ENCODE measurements at places on chromosomes 5 and 9.

DNA sequence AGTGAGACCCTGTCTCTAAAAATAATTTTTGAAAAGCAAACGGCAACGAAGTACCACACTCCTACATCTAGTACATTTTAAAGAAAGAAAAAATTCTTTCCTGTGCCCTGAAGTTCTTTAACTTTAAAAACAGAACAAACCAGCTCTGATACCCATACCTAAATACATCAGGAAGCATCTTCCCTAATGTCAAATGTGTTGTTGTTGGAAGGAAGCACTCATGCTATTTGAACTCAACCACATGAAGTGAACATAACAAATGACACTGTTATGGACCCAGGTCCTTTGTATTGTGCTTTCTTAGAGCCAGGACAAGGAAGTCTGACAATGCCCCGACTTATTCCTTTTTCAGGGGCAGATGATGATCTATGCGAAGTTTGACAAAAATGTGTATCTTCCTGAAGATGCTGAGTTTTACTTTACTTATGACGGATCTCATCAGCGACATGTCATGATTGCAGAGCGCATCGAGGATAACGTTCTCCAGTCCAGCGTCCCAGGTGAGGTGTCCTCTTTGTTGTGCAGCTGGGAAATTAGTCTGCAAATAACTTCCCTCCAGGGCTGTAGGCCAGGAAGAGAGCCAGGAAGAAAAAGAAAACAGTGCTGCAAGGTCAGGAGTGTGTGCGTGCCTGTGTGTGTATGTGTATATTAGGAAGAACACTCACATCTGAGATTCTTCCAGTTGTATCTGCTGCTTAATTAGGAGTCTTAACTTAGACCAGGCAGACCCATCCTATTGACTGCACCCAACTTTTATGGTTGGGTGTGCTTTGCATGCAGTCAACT is 123.7 kb downstream of the ARHGEF28 start:
- peak; percentile 27 for DNase-seq

DNA sequence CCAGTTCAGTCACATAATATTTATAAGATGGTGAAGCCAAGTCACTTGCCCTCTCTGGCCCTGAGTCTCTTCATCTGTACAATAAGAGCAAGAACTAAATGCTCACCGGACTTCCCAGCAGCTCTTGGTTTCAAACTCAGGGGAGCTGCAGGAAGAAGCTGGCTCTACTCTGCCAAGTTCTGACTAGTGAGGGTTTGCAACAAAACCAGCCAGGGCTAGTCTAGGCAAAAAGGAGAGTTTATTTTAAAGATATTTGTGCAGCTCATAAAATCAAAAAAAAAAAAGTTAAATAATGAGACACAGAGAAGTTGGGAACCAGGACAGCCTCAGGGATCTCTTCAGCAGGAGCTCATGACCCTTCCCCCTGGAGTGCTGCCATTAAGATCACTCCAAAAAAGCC is 107.3 kb downstream of the DOCK2 start:
- DNase-seq = no peak

- no peak for DNase-seq
These were observed 44.4 kb downstream of the RXRA start for GRCh38 chr9:134370638-134371037.

GRCh38 chr9:123058834-123059233 is 25.4 kb downstream of the GPR21 start:
- no peak for DNase-seq

DNA sequence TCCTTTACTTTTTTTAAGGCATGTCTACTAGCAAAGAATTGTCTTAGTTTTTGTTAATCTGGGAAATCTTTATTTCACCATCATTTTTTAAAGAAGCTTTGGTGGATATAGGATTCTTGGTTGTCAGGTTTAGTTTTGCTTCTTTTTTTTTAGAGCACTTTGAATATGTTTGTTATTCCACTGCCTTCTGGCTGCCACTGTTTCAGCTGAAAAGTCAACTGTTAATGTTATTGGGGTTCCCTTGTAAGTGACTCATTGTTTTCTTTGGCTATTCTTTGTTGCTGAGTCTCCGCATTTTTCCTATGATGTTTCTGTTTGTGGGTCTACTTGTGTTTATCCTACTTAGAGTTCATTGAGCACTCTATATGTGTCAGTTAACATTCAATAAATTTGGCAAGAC is 44.4 kb downstream of the PHAX start:
- DNase-seq = no peak

DNA sequence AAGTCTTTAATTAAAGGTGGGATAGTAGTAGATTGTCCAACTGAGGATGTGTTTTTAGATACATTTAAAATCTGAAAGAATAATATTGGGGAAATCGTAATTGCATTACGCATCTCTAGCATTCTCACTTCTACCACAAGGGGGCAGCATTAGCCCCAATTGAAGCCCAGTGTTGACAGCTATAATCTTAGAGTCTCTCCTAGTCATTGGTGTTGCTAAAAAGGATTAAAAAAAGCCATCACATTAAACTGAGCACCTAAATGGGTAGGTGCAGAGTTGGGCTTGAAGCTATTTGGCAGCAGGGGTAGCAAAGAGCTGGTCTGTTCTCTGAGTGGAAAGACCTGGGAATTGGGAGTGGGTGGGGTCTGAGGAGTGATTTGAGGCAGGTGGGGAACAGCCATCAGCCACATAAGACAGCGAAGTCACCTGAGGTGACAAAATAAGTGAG is 177.2 kb downstream of the OSTF1 start:
- DNase-seq = peak; percentile 44

- DNase-seq = no peak
These were observed 118.3 kb downstream of the SLC1A3 start for GRCh38 chr5:36724467-36725332.

DNA sequence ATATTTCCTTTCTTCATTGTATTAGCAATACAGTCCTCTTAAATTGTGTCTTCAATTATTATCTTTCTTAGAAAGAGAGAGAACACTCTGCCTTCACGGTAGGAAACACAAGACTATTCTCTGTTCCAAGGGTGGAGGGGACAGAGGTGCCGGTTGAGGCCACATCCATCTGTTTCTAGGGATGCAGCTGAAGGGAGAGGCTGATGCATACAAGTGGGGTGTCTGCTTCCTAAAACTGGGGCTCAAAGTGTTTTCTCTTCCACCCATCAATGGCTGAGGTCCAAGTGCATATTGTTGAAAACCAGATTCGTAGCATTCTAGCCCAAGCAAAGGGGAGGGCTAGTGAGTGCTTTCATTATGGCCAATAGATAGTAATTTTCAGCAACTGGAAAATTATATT is 9.5 kb downstream of the IRX2 start:
- DNase-seq = no peak

DNA sequence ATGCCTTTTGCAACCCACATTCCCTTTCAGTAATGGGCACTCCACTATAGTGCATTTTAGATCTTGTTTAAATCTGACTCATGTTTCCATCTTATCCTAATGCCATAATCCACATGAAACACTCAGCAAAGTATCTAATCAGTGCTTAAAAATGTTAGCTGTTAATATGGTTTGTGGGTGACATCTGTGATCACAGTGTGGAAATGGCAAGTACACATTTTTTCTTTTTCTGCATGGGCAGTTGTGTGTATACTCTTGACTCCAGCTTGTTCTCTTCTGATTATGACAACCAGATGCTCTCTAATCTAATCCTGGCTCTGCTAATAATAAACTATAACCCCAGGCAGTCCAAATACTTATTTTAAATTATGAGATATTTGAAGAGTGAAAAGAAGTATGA is 103.3 kb downstream of the EDIL3 start:
- DNase-seq = no peak

- DNase-seq = no peak
These were observed 265.0 kb upstream of the FAM174A start for GRCh38 chr5:100270023-100270771.

- DNase-seq = no peak
These were observed 187.3 kb downstream of the FBN2 start for GRCh38 chr5:128350705-128351104.

DNA sequence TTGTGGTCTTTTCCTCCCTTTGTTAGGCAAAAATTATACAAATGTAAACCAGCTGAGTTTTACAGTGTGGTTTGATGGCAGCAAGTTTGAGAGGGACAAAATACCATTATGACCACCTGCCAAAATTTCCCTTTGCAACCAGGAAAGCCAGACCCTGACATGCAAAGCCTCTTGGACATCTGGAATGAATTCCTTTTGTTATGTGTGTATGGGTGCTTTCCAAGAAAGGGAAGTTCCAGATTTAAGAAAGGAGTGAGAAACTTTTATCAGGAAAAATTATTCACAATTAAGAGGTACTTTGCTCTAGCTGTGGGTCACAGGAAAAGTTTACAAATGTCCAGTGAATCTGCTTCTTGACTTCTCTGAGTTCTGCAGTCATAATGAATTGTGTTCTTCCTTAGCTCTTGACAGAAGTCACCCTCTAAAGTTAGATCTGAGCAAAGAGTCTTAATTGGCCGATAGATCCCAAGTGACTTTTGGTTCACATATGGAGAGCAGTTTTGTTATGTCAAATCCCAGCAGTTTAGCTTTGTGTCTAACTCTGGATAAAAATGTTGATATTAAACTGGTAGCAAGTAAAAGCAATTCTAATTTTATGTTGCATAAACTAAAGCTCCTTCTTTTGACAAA is 295.9 kb upstream of the ZNF608 start:
- no peak for DNase-seq

DNA sequence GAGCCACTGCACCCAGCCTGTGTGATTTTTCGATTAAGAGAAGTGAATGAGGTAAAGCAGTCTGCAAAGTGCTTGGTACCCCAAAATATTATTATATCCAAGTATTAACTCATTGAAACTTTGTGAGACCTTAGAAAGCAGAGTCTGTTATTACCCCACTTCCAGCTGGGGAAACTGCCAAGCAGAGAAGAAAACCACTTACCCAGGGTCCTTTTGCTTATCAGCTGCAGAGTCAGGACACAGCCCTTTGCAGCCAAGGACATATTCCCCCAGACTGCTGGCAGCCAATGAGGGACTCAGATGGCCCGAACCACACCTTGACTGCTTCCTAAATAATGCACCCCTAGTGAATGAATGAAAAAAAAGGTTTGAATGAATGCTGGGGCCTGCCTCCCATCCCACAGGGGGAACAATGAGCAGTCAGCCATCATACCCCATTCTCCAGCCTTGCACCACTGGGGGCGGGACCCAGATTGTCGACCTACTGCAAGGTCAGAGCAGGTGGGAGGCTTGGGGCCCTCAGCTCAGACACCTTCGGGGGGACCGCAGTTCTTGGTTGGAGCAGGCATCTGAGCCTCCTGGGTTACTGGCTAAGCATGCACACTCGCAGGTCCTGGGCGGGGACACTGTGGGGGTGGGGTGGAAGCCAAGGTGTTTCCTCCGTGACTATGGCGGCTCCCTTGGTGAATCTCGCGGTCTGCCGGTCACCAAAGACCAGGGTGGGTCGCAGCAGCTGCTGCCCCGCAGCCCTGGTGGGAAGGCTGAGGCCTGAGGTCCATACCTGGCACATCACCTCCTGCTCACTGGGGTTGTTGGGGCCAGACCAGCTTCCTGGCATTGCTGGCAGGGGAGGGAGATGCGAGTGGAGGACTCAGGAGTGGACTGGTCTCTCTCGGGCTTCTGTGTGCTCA is 29.7 kb downstream of the PRRT1B start:
- no peak for DNase-seq

GRCh38 chr5:64341340-64341739 is 164.5 kb upstream of the RGS7BP start:
- DNase-seq = no peak

DNA sequence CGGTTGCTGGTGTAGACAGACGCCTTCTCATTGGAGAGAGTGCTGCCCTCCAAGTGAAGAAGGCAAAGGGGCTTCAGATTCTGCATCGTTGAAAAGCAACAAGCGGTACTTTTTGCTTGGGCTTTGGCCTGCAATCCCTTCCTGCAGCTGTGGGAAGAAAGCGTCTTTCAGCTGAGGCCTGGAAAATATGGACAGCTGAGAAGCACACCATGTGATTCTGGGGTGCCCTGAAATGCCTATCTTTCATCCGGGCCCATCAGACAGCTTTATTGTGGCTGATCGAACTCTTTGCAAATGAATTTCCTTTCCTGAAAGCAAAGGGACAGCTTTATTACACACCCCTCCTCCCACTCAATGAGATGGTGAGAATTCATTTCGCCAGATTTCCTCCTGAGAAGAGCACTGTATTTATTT is 74.0 kb downstream of the NSG2 start:
- DNase-seq = no peak

- no peak for DNase-seq
These were observed 24.5 kb upstream of the UBE2QL1 start for GRCh38 chr5:6424110-6424659.

- no peak for DNase-seq
These were observed 252.7 kb downstream of the CEMIP2 start for GRCh38 chr9:71515626-71516025.

- DNase-seq = no peak
These were observed 29.1 kb upstream of the TCF7 start for GRCh38 chr5:134085411-134085810.

DNA sequence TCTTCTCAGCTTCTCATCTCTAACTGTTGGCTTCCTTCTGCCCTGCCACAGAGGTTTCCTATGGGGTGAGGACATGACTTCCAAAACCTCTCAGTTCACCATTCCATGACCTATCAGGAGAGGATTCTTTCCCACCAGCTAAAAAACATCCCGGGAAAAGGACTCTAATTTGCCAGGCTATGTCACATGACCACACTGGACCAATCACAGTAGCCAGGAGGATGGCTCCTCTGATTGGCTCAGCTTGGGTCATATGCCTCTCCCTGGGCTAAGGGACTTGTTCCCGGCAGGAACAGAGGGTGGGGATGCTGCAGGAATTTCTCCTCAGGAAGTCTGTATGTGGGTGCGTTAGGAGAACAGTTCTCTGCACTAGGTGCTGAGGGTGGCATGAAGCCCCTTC is 40.3 kb upstream of the XPA start:
- DNase-seq = no peak

All from kidney capillary endothelial cell (primary cell).